Choroid plexus epithelial cell (primary cell): ENCODE measurements at places on chromosomes 2 and 18.

DNA sequence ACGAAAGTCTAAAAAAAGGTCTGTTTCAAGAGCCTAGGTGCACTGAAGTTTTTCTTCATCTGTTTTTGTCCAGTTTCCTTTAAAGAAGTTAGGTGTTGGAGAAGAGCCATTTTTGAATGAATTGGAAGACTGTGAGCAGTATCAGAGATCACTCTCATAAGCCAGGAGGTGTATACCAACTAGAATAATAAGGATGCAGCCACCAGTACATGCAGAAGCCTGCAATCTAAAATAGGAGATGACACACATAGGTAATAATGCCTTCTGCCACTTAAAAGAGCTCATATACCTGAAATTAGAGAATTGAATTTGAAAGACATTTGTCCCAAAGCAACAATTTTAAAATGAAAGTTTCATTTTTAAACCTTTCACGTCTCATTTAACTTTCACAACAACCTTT is 81.7 kb downstream of the RBMS1 start:
- DNase-seq = no peak

GRCh38 chr2:144836635-144837350 is 316.9 kb upstream of the ZEB2 start:
- DNase-seq = peak; percentile 66

- DNase-seq = no peak
Observed at GRCh38 chr2:111113838-111114237, 6.9 kb upstream of the BCL2L11 start.

GRCh38 chr2:197453914-197454398 is 604 bp downstream of the COQ10B start:
- peak; percentile 96 for DNase-seq

- DNase-seq = no peak
Observed at GRCh38 chr2:191481305-191482070, 196.4 kb upstream of the NABP1 start.

- DNase-seq = no peak
Observed at GRCh38 chr18:44743631-44744030, 62.9 kb downstream of the SETBP1 start.

DNA sequence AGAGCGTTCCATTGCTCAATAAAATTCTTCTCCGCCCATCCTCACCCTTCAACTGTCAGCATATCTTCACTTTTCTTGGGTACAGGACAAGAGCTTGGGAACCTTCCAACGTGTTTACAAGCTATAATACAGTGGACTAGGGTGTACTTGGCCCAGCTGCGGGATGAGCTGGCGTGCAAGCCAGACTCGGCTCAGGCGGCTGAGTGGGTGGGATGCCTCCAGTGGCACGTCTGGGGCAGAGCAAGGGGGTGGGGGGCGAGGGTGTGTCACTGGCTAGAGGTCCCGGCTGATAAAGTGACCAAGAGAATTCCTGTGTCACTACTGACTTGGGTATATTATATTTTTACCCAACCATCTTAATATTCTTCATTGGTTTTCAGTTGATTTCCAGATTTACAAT is 179.7 kb downstream of the EVA1A start:
- no peak for DNase-seq

- DNase-seq = no peak
Observed at GRCh38 chr18:22164337-22165048, 4.9 kb upstream of the GATA6 start.

GRCh38 chr2:15737314-15738224 is 145.9 kb downstream of the DDX1 start:
- no peak for DNase-seq

- peak; percentile 62 for DNase-seq
Observed at GRCh38 chr2:39419282-39420223, 17.5 kb downstream of the MAP4K3 start.

GRCh38 chr18:32542221-32542798 is 71.6 kb upstream of the GAREM1 start:
- peak; percentile 79 for DNase-seq

DNA sequence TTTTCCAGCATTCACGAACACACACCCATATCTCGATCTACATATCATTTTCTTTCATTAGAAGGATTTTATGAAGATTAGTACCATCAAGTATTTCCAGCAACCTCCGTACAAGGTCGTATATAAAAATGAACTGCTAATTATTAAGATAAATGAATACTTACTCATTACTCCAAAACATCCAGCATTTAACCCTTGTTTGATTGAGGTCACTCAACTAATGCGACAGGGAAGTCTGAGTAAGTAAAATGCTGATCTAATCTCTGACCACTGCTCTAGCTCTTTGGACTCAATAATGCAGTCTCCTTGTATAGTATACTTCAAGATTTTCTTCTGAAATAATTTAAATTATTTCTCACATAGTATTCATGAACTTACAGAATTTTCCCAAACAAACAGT is 2.0 kb downstream of the ABHD3 start:
- no peak for DNase-seq

GRCh38 chr18:3538456-3538855 is 88.5 kb downstream of the TGIF1 start:
- no peak for DNase-seq

DNA sequence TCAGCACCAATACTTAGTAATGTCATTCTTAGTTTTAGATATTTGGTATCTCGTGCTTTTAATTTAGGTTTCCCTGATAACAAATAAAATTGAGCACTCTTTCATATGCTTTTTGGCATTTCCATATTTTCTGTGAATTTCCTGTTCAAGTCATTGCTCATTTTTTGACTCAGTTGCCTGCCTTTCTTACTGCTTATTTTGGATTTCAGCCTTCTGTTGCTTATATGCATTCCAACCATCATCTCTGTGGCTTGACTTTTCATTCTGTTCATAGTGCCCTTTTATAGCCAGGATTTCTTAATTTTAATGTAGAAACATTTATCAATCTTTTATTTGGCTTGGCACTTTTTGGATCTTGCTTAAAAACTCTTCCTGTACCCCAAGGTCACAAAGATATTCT is 14.5 kb upstream of the KIF3C start:
- DNase-seq = peak; percentile 66

DNA sequence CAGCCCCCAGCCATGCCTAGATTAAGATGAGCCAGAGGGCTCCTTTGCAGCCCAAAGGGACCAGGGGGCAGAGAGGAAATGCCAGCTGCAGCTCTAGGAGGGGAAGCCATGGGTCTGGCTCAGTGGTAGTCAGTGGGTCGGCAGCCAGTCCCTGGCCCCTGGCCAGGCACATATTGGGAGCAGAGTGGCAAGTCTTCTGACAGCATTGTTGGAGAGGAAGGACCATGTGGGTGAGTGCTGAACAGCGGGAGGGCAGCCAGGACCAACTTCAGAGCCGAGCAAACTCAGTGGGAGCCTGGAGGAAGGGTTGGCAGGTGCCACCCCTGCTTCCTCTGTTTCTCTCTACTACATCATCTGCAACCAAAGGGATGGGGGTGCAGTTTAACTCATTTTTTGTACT is 140.5 kb upstream of the PELI1 start:
- no peak for DNase-seq

DNA sequence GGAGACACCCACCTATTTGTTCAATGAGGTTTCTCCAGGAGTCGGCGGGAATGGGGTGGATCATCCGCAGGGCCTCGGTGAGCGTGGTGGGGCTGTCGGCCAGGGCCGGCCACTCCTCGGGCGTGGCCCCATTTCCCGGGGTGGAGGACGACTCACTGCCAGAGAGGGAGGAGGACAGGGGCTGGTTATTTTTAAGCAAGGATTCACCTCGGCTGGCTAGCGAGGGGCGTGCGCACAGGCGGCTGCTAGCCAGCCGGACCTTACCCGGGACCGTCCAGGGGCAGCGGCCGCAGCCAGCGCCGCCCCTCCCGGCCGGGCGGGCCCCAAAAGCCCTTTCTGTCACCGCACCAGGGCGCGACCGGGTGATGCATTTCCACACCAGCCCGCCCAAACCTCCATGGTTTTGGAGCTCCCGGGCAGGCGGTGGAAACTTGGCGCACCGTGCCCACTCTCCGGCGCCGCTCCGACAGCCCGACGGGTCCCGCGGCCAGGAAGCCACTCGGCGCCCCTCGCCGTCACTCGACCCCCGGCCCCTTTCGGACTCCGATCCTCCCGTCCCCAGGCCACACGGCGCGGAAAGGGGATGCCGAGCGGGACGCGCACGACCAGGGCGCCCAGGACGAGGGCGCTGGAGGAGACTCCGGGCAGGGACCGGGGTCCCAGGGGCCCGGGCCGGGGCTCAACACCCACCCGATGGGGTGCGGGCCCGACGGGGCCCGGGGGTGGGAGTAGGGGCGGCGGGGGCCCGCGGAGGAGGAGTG is 57.1 kb downstream of the SNORC start:
- DNase-seq = no peak

DNA sequence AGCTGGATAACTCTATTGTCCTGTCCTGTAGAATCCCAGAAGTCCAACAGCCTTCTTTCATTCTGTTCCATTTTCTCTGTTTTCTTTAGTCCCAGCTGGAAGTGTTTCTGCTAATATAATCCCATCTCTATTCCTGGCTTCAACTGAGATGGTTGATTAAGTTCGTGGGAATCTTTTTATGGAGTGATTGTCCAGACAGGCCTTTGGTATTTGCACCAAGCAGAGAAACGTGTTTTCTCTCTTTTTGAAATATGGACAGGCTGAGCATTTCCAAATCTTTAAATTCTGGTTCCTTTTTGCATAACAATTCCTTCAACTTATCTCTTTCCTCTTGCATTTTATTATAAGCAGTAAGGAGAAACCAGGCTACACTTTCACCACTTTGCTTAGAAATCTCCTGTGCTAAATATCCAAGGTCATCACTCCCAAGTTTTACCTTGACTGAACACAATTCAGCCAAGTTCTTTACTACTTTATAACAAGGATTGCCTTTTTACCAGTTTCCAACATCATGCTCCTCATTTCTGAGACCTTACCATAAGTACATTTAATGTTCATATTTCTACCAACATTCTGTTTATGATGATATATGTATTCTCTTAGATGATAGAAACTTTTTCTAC is 108.8 kb downstream of the ZFP36L2 start:
- no peak for DNase-seq

DNA sequence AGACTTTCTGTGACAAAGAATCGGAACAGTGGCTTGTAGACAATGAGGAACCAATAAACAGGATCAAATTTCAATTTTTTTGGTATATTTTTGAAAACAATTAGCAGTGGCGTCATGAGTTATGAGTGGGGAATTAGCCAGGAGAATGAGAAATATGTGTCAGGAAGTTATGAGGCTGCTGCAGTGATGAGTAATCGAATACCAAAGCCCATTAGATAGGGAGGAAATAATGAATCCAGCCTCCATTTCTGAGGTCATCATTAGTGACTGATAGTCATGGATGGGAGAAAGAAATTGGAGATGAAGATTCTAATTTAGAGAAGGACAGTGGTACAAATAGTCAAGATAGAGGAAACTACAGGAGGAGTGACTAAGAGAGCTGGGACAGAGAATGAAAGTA is 673.1 kb upstream of the VRK2 start:
- DNase-seq = peak; percentile 84

- DNase-seq = no peak
Observed at GRCh38 chr18:62388855-62389760, 64.0 kb downstream of the TNFRSF11A start.

DNA sequence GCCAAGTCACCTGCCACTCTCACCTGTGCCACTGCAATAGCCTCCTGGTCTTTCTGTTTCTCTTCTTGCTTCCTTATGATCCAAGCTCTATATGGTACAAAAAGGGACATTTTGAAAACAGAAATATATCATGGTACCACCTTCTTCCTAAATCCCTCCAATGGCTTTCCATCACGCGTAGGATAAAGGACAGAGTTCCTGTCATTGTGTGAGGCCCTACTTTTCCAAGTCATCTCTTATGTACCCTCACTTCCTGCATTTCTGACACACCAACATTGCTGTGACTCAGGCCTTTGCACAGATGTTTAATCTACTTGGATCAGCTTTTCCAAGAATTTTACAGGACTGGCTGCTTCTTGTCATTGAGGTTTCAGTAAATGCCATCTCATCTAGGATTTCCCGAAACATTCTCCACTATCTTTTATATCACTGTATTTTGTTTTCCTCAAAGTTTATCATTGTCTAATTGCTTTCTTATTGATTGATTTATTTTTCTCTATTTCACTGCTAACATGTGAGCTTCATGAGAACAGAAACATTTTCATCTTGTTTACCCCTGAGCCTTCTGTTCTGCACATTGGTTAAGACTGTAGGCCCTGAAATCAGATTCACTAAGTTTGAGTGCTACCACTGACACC is 426.1 kb upstream of the FANCL start:
- DNase-seq = no peak

- no peak for DNase-seq
Observed at GRCh38 chr2:50611351-50611871, 420.5 kb downstream of the NRXN1 start.

DNA sequence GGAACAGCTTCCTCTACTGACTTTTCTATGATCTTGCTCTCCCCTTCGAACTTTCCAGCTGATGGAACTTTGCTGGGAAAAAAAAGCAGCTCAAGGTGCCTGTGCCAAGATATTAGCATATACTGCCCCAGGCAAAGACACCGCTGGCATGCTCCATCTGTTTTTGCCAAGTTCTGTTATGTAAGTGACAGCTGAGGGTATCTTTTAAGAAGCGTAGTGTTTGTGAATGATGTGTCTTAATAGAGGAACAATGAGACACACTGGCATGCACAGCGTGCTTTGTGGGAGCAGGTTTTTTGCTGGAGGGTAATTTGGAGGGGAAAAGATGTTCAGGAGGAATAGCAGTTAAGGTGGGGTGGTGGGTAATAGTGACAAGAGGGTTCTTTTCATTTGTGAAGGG is 47.8 kb downstream of the SLC4A3 start:
- no peak for DNase-seq

DNA sequence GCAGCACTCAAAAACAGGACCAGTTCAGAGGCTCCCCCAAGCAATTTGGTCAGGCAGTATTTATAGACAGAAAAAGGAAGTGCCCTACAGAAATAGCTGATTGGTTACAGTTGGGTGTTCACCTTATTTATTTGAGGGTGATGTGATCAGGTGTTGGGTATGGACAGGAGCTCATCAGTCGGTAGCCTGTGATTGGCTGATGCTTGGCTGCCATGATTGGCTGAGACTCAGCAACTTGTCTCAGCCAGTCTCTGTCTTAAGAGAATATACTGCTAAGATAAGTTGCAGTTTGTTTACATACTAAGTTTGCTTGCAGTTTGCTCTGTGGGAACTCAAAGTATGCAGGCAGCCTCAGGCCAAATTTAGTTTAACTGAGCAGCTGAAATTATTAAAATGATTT is 9.4 kb downstream of the ABCG8 start:
- DNase-seq = peak; percentile 17

GRCh38 chr18:74154716-74155115 is 6.4 kb downstream of the TIMM21 start:
- no peak for DNase-seq
